ENCODE measurements at places on chromosomes 11 and 22.
A peak's percentile ranks its signal among the peaks of the same experiment; 100 is the strongest.

- no peak for DNase-seq
Measured at GRCh38 chr11:122572592-122572991, 82.9 kb upstream of the UBASH3B start.

GRCh38 chr11:75677275-75677674, 8.4 kb upstream of the MAP6 start:
- no peak for DNase-seq

DNA sequence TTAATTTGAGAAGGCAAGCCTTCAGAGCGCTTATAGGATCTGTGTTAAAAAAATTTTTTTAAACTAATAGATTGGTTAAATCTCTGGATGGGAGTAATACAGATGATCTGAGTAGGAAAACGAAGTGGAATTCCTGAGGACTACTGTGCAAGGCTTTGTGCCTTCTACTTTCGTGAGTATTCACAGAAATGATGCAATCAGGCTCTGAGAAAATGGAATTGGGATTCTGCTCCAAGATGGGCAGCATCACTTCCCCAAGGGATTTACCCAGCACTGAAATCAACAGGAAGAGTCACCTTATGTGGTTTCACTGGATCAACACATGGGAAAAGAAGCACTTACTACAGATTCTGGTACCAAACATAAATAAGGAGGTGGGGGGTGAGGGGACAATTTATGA, 12.5 kb downstream of the KMT5B start:
- no peak for DNase-seq

GRCh38 chr11:128282053-128282452, 305.3 kb downstream of the ETS1 start:
- DNase-seq: no peak

DNA sequence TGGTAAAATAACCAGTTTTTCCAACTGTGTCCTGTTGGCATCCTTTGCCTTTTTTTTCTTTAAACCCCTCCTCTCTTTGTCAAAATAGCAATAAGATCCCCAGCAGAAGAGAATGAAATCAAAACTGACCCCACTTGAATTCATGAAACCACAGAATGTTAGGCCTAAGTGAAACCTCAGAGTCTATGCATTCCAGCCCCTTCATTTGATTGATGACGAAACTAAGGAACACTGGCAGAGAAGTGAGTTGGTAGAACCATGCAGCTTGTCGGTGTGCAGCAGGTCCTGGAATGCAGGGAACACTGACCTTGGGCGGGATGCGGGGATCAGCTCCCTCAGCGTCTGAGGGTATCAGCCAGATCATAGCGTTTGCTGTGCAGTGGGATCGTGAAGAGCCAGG, 57.5 kb downstream of the GRK3 start:
- DNase-seq: no peak

- no peak for DNase-seq
Measured at GRCh38 chr11:45100339-45100738, 46.1 kb upstream of the PRDM11 start.

DNA sequence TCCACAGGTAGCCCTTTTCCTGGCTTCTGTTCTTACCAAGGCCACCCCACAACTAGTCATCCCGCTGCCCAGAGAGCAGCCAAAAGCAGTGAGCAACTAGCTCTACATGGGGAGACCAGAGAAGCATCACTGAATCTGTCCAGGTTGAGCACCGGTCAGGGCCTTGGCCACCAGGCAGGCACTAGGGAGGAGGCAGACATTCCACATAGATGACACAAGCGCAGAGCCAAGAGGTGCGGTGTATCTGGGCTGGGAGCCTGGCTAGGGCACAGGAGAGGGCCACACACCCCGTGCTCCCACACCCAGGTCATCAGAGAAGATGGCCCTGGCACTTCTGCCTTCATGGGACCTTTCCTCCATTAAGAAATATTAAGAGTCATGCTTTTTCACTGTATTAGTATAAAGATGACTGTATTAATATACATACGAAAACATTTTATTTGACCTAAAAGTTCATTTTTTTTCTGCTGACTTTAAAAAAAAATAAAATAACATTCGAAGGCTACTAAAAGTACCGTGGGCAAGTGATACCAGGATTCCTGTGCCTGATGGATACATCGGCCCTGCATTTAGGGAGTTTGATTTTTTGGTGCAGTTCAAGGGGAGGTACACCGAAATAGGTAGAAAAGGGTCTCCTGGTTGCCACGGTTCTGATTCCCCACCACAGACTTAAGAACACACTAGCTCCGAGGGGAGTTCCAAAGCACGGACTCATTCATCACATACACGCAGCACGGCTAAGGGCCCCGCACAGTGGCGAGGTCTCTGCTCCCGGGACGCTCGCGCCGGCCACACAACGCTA, 1.2 kb downstream of the DGCR2 start:
- DNase-seq: no peak

DNA sequence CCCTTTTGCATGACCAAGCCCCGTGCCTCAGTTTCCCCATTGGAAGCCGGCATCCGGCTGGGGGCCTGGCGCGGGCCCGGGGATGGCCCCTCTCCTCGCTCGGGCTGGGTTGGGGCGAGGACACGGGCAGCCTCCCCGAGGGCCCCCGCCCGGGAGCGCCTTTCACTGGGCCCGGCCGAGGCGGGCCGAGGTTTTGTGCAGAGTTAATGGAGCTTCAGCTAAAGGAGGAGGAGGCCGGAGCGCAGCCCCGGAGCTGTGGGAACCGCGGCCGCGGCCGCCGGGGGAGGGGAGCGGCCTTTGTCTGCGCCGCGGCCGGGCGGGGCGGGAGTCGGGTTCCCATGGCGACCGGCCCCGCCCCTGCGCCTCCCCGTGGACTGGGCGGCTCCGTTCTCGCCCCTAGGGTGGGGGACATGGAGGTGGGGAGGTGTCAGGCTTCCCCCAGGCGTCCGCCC, 1.4 kb upstream of the MAPK11 start:
- DNase-seq: no peak

DNA sequence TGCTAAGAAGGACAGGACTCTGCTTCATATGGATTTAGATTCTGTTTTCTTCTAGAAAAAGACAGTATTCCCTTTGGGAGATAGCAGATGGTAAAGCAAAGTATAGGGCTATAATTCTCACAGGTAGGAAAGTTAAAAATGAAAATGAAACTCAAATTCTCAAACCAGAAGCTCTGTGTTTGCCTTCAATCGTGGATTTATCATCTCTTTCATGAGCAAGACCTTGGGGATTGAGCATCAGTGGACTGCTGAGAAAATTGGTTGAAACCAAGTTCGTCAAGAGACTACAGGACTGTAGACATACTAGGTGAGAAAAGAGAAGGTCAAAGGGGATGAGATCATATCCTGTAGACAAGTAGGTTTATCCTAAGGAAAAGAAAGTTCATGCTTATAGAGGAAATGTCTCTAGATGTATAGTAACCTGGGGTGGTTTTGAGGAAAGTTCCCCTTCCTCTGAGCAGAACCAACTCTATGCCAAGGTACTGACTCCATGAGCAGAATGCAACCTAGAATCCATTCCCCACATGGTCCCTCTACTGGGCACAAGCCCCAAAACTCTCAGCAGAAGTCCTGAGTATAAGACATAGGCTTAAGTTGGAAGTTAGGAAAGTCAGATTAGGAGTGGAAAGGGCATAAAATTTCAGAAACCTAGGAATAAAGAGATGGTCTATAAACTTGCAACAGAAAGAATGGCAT, 46.5 kb downstream of the SLC5A12 start:
- DNase-seq: no peak

GRCh38 chr22:44671742-44672141, 30.3 kb upstream of the PRR5 start:
- no peak for DNase-seq

GRCh38 chr11:17458268-17458667, 18.4 kb downstream of the ABCC8 start:
- DNase-seq: no peak

DNA sequence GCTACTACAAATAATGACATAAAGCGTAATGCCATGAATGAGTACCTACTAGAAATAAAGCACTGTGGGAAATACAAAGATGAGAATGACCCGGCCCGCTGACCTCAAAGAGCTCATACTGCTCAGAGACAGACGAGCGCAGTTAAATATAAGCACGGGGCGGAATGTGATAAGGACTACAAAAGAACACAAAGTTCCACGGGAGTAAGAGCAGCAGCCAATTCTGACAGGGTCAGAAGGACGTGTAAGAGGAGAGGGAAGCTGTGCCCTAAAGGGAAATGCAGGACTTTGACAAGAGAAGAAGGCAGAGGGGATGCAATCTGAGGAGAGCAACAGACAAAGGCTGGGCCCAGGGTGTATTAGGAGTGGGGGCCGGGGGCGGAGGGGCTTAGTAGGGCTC, 314.6 kb downstream of the LARGE1 start:
- no peak for DNase-seq

- DNase-seq: no peak
Measured at GRCh38 chr11:115385226-115385625, 119.0 kb downstream of the CADM1 start.

DNA sequence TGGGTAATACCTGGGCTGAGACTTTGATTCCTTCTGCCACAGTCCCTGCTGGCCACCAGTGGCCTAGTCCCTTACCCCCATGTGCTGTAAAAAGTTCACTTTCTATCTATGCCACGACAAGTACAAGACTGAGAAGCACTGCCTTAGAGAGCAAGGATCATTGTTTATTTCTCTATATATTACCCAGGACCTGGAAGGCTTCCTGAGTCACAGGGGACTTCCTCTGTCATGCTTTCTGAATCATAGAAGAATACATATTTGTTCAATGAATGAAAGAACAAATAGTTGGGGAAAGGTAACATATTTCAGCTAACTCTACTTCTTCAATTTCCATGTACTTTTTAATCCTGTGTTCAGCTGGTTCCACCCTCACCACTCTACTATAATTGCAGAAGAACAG, 5.5 kb upstream of the SYT9 start:
- DNase-seq: no peak

DNA sequence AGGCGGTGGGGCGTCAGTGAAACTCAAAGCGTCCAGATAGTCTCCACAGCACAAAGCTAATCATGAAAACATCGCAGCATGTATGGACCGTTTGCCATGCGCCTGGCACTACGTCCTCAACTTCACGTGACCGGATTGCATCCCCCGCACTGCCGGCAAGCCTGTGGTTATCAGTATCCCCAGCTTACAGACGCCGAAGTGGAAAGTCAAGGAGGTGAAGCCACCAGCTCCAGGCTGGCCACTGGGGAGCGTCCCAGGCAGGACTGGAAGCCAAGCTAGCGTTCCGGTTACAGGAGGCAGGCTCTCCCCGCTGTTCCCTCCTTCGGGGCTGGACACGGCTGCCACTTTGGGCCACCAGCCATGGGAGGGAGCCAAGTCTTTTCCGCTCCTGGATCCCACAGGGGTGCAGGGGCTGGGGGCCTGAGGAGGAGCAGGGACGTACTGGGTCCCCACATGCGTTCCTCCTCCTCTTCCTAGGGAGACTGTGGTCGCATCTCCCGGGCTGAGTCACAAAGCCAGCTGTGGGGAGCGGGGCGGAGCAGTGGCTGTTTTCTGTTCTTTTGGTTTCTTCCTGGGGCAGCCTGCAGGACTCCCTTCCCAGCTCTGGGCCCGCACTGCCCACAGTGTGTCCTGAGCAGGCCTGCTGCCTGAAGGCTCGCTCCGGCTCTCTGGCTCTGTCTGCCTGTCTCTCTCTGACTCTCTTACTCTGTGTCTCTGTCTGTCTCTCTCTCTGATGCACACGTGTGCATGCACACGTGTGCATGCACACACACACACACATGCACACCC, 4.3 kb upstream of the OSBPL5 start:
- no peak for DNase-seq

- peak; percentile 13 for DNase-seq
Measured at GRCh38 chr11:125874556-125875124, 12.8 kb upstream of the HYLS1 start.

DNA sequence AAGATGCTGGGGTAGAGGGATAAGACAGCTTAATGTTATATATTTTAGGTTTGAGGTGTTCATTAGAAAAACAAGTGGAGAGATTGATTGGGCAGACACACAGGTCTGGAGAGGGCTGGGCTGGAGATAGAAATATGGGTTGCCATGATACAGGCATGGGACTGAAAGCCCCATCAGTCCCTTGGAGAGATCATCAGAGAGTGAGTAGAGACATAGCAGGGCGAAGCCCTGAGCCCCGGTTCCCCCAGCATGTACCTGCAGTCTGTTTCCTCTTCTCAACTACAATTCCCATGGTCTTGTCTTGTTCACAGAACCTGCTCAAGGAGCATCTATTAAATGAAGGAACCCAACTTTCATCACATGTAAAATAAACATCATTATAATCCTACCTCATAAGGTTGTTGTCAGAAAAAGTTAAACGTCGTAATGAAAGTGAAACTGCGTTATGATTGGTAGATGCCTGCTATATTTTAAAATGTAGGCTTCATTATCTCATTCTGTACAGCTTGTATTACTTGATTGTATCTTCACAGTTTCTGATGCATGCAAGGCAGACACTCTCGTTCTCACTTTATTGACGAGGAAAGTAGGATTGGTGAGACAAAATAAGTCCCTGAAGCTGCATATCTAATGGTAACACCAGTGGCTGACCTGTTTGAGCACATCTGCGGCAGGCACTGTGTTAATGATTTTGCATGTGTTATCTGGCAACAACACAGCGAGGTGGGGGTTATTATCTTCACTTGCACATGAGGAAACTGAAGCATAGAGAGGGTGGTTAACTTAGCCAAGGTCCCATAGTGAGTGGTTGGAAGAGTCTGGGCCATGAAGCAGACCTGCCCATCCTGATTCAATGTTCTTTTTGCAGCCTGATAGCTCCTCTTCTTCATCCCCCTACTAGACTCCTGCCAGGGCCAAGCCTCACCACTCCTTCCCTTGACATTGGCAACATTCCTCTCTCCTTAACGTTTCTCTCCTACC, 63.5 kb downstream of the ENDOD1 start:
- DNase-seq: no peak

GRCh38 chr11:44286268-44286880, 23.6 kb downstream of the ALX4 start:
- no peak for DNase-seq

- no peak for DNase-seq
Measured at GRCh38 chr11:67371911-67372320, 1.5 kb downstream of the CLCF1 start.

- no peak for DNase-seq
Measured at GRCh38 chr11:115736146-115736545, 231.9 kb upstream of the CADM1 start.

- no peak for DNase-seq
Measured at GRCh38 chr11:47411884-47412746, 3.7 kb downstream of the SLC39A13 start.

- DNase-seq: no peak
Measured at GRCh38 chr22:23270212-23270733, 90.0 kb downstream of the BCR start.

GRCh38 chr11:65776196-65776595, 4.6 kb downstream of the AP5B1 start:
- DNase-seq: no peak

DNA sequence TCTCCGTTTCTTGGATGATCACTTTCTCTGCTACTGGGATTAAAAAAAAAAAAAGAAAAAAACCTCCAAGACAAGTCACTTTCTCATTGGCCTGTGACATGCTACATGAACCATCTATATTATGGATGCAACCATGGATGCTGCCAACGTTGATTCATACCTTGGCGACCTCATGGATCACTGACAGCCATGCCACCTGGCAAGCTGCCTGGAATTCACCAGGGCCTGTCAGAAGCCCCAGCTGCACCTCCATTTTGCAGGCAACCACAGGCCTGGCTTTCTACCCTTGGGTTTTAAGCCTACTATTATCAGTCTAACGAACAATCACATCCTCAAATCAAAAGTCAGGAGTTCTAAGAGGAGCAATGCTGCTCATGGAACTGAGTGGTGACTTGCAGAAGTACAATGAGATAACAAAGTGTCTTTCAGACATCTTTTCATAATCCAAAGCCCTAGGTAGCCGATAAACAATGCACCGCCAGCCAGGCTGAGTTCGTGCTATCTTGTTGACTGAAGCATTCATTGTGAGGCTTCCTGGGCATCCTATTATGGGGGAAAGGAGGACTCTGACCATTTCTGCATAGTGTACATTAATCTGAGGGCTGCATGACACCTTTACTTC, 48.0 kb upstream of the CADM1 start:
- DNase-seq: no peak
